IPS DF 6.9 (cell line): ENCODE measurements at places on chromosomes 11 and 22.

- no peaks in the 10 kb centered on the region for H3K36me3 ChIP-seq
- H3K4me3 ChIP-seq, result no peak overlapping the region
- H3K27me3 ChIP-seq, result no peaks in the 10 kb centered on the region
- no peaks in the 10 kb centered on the region for H3K4me1 ChIP-seq
Observed at GRCh38 chr11:117980280-117980679, 5.9 kb upstream of the IL10RA start.

DNA sequence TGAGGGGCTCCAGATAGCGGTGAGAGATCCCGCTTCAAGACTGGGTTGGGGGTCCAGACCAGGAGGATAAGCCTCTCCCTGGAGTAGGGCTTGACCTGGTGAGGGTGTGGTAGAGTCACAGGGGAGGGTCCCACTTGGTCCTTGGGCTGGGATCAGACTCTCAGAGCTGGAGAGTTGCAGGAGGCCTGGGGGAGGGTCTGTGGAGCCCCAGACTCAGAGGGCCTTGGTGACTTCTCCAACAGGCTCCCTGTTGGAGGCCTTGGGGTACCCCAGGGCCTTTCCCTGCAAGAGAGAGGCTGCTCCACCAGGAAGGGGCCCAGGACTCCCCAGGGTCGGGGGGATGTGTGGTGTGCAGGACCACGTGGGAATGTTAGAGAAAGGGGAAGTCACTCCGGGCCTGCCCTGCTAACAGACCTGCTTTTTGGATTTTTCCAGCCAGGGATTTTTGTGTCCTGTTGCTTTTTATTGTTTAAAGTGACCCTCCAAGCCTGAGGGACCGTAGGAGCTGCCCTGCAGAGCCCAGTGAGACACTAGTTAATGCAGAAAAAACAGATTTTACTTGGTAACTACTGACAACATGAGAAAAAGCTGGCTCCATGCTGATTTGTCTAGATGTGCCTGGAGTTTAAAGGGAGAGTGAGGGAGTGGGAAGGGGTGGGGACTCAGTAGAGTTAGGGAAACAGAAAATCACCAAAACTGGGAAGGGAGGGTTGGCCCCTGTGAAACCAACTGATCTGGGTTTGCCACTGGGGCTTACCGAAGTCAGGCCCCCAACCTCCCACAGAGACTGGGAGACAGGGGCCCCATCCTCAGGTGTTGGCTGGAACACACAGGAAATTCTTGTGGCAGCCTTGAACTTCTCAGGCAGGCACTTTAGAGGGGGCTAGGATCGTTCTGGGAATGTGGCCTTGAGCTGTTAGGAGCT is 801 bp upstream of the TXNRD2 start:
- H3K36me3 ChIP-seq, result no peaks in the 10 kb centered on the region
- H3K4me1 ChIP-seq, result no peaks in the 10 kb centered on the region
- H3K4me3 ChIP-seq, result no peak overlapping the region
- DNase-seq, result no peak
- no peaks in the 10 kb centered on the region for H3K27me3 ChIP-seq

- H3K36me3 ChIP-seq, result no peaks in the 10 kb centered on the region
- no peaks in the 10 kb centered on the region for H3K27me3 ChIP-seq
- no peaks in the 10 kb centered on the region for H3K4me1 ChIP-seq
- no peak overlapping the region for H3K27ac ChIP-seq
Observed at GRCh38 chr11:11119917-11120316, 233.1 kb downstream of the CSNK2A3 start.

GRCh38 chr11:68976563-68976962 is 4.2 kb downstream of the MRGPRD start:
- no peak for DNase-seq
- no peaks in the 10 kb centered on the region; the same call in 1 of the 2 replicates for H3K4me1 ChIP-seq
- H3K36me3 ChIP-seq, result no peaks in the 10 kb centered on the region
- no peak overlapping the region for H3K27ac ChIP-seq

GRCh38 chr22:30077279-30077880 is 2.9 kb upstream of the HORMAD2 start:
- no peaks in the 10 kb centered on the region for H3K36me3 ChIP-seq
- DNase-seq, result no peak
- H3K27ac ChIP-seq, result no peak overlapping the region
- no peaks in the 10 kb centered on the region for H3K27me3 ChIP-seq

- H3K4me3 ChIP-seq, result no peak overlapping the region
- H3K27me3 ChIP-seq, result peaks cover 10% of the 10 kb centered on the region
- H3K36me3 ChIP-seq, result no peaks in the 10 kb centered on the region; the same call in 1 of the 2 replicates
- DNase-seq, result no peak
- peaks cover 5% of the 10 kb centered on the region for H3K4me1 ChIP-seq
- no peak overlapping the region for H3K27ac ChIP-seq
Observed at GRCh38 chr11:114073828-114074381, 14.4 kb downstream of the ZBTB16 start.

- no peak overlapping the region for H3K4me3 ChIP-seq
- no peak overlapping the region for H3K27ac ChIP-seq
- no peaks in the 10 kb centered on the region for H3K27me3 ChIP-seq
- no peaks in the 10 kb centered on the region for H3K4me1 ChIP-seq
- peaks cover 41% of the 10 kb centered on the region; the same call in 1 of the 2 replicates for H3K36me3 ChIP-seq
Observed at GRCh38 chr22:26466196-26466595, 17.4 kb downstream of the HPS4 start.

GRCh38 chr22:43823353-43823908 is 11.3 kb upstream of the EFCAB6 start:
- peaks cover 14% of the 10 kb centered on the region for H3K4me1 ChIP-seq
- H3K27ac ChIP-seq, result no peak overlapping the region
- H3K4me3 ChIP-seq, result no peak overlapping the region
- H3K36me3 ChIP-seq, result no peaks in the 10 kb centered on the region

DNA sequence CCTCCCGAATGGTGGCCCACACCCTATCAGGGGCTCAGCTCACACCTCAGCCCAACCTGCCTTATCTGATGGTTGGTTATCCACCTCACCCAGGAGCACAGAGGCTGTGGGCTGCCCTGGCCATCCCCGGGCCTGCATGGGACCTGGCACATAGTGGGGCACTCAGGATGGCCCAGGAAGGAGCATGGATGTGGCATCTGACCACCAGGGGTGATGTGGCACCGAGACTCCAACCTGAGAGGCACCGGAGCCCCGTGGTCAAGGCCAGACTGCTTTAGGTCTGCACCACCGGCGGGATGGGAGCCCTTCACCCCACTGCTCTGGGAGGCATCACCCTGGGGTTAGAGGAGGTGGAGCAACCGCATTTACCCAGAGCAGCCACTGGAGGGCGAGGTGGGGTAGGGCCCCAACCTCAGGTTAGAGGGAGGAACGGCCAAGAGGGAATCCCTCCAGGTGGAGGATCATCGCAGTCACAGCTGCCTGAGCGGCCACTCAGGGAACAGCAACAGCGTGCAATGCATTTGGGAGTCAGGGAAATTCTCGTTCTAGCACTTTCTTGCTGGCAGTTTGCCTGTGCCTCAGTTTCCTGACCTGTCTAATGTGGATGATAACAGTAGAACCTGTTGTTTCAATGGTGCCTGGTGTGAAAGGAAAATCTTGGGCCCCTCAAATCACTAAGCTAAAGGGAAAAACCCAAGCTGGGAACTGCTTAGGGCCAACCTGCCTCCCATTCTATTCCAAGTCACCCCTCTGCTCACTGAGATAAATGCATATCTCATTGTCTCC is 52.9 kb upstream of the CARS1 start:
- no peaks in the 10 kb centered on the region for H3K36me3 ChIP-seq
- no peaks in the 10 kb centered on the region for H3K27me3 ChIP-seq
- H3K4me1 ChIP-seq, result peaks cover 1% of the 10 kb centered on the region; the same call in 1 of the 2 replicates
- peak; percentile 67 for DNase-seq

DNA sequence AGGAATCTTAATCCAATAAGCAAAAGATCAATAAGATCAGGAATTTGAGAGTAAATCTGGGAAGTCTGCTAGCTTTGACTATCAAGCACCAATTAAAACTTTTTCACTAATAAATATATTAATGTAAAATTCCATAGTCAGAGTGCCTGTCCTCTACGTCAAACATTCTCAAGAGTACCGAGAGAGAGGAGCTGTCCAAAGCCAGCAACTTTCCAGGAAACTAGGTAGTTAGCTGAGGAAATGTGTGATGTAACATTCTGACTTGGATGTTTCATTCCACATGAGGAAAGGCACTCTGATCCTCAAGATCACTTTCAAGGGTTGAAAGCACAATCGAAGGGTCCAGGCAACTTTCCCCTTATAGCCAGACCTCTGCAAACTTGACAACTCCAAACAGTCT is 113.2 kb downstream of the STK33 start:
- H3K36me3 ChIP-seq, result no peaks in the 10 kb centered on the region
- H3K27ac ChIP-seq, result no peak overlapping the region
- no peaks in the 10 kb centered on the region for H3K27me3 ChIP-seq
- DNase-seq, result no peak

GRCh38 chr11:12013781-12014180 is 5.4 kb upstream of the DKK3 start:
- no peak overlapping the region for H3K27ac ChIP-seq
- no peak overlapping the region for H3K4me3 ChIP-seq
- peaks cover 9% of the 10 kb centered on the region for H3K4me1 ChIP-seq
- no peak for DNase-seq
- no peaks in the 10 kb centered on the region for H3K36me3 ChIP-seq

DNA sequence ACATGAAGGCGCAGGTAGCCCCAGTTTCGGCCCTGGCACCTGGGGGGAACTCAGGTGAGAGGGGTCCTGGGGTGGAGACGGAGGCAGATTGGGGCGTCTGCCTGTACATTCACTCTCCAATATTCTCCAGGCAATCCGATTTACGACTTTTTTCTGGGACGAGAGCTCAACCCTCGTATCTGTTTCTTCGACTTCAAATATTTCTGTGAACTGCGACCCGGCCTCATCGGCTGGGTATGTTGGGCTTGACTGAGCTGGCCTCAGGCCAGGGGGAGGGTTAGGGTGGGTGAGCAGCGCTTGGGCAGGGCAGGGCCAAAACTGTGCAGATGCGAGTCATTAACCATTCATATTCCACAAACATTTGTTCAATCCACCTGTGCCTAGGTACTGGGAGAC is 1.7 kb downstream of the TM7SF2 start:
- H3K4me3 ChIP-seq, result peak overlapping the region; percentile 79; the same call in 1 of the 2 replicates
- H3K27ac ChIP-seq, result no peak overlapping the region
- H3K4me1 ChIP-seq, result peaks cover 2% of the 10 kb centered on the region
- no peak for DNase-seq

- H3K4me3 ChIP-seq, result no peak overlapping the region
- H3K36me3 ChIP-seq, result no peaks in the 10 kb centered on the region
- no peaks in the 10 kb centered on the region for H3K27me3 ChIP-seq
- no peak overlapping the region for H3K27ac ChIP-seq
- peak; percentile 39 for DNase-seq
Observed at GRCh38 chr11:93895106-93895862, 44.9 kb upstream of the VSTM5 start.

DNA sequence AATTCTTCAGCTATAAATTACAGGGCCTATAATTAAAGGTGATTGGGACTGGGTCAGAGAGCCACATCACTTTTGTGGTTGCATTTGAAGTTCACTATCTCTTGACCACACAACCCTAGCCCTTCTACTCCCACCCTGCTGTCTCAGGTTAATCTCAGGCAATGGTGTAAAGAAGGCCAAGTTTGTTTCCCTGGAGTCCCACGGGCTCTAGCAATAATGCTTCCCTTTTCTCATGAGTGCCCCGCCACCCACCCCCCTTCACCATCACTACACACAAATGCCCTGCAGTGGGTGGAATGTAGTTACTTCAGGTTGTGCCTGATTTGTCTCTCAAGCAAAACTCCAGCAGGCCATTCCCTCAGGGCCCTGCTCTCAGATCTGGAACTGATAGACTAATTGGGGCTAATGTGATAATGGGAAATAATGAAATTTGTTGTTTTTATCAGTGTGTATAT is 1.8 kb upstream of the EHF start:
- no peak overlapping the region for H3K27ac ChIP-seq
- no peak overlapping the region for H3K4me3 ChIP-seq
- no peaks in the 10 kb centered on the region for H3K4me1 ChIP-seq

DNA sequence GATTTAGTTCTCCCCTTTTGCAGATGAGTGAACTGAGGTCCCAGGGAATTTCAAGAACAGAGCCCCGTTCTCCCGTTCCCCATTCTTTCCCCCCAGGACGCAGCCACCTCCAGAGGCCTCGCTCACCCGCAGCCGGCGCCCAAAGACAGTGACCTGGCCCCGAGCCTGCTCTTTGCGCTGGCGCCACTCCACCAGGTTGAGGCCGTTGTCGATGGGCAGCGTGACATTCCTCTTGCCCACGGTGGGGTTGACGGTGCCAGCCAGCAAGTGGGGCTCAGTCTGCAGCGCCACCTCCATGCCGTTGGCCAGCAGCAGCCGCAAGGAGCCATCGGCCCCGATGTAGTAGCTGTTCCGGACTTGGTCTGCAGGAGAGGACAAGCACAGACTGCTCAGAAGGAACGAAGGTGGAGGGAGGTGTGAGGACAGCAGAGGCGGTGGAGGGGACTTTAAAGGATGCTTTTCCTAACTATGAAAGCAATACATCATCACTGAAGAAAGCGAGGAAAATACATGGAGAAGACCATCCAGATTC is 101.4 kb upstream of the NARS2 start:
- H3K4me3 ChIP-seq, result no peak overlapping the region
- H3K4me1 ChIP-seq, result no peaks in the 10 kb centered on the region
- H3K27me3 ChIP-seq, result no peaks in the 10 kb centered on the region

DNA sequence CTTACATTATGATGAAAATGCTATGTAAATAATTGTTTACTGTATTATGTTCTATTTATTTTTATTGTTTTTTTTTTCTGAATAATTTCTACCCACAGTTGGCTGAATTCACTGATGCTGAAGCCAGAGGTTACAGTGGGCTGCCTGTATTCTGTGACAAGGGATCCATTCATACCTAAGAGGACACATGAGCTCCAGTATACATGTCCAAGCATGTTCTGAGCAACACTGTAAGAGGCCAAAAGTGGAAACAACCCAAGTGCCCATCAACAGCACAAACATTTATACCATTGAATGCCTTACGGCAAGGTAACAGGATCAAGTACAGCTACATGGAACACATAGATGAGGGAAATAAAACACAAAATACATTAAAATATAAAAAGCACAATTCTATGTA is 1.4 kb upstream of the SRSF8 start:
- H3K36me3 ChIP-seq, result no peaks in the 10 kb centered on the region
- no peak for DNase-seq
- no peaks in the 10 kb centered on the region for H3K27me3 ChIP-seq

GRCh38 chr22:37141476-37141875 is 8.2 kb downstream of the IL2RB start:
- no peak for DNase-seq
- no peaks in the 10 kb centered on the region for H3K36me3 ChIP-seq
- no peaks in the 10 kb centered on the region for H3K27me3 ChIP-seq
- H3K4me3 ChIP-seq, result no peak overlapping the region

GRCh38 chr22:35600476-35600875 is 16.7 kb downstream of the MB start:
- H3K36me3 ChIP-seq, result no peaks in the 10 kb centered on the region
- no peaks in the 10 kb centered on the region for H3K4me1 ChIP-seq
- no peaks in the 10 kb centered on the region for H3K27me3 ChIP-seq
- no peak for DNase-seq
- no peak overlapping the region for H3K4me3 ChIP-seq

DNA sequence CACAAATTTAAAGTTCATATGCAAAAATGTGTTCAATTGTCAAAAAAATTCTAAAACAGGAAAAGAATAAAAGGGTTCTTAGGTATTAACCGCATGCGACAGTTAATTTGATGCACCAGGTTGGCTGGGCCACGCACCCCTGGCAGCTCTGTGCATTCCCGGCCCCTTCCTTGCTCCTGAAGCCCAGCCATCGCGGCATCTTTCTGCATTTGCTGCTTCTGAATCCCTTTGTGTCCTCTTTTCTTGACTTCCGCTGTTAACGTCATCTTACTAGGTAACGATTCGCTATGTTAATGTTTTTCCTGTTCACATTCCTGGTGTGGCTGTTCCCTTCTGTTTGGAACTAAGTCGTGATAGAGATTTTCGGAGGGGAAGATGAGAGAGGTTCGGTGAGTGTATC is 7.9 kb upstream of the KLHDC7B start:
- no peaks in the 10 kb centered on the region for H3K36me3 ChIP-seq
- H3K4me3 ChIP-seq, result no peak overlapping the region
- H3K4me1 ChIP-seq, result no peaks in the 10 kb centered on the region
